ENCODE measurements at places on chromosomes 13 and 19. TPM values are rescaled to one million over a fixed set of nuclear protein-coding genes. Genes with fewer than 3 reads are reported as not detected.
A peak's percentile ranks its signal among the peaks of the same experiment; 100 is the strongest.

DNA sequence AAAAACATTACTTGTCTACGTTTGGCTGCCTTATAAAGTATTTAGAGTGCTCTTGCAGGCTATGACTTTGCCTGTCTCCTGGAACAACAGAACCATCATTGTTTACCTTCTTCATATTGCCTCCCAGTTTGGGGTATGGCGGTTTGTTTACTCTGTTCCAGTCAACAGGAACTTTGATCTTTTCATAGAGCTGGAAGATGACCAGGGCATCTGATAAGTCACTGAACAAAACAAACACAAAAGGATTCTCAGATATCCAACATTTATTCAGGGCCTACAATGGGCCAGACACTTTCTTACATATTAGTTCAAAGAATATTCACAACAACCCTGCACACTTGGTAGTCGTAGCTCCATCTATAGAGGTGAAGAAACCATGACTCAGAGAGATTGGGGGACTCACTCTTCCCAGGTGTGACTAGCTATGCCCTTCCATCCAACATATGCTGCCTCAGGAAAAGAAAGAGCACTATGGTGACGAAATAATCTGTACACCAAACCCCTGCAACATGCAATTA lies 38.4 kb upstream of the CPB2 start:
- no peaks in the 10 kb centered on the region for H3K27me3 ChIP-seq
- no peaks in the 10 kb centered on the region for H3K4me1 ChIP-seq
- H3K4me3 ChIP-seq = no peak overlapping the region
- no peaks in the 10 kb centered on the region for H3K36me3 ChIP-seq
- H3K27ac ChIP-seq = no peak overlapping the region

GRCh38 chr13:40179445-40180281 lies 486.8 kb downstream of the FOXO1 start:
- no peak overlapping the region for H3K27ac ChIP-seq
- peak; percentile 53 for DNase-seq
- H3K36me3 ChIP-seq = no peaks in the 10 kb centered on the region
- H3K27me3 ChIP-seq = no peaks in the 10 kb centered on the region
- no peak overlapping the region for H3K4me3 ChIP-seq
- H3K4me1 ChIP-seq = peaks cover 2% of the 10 kb centered on the region

RDH13 gene
- total RNA-seq = 38.7 TPM

ZNF880 gene
- total RNA-seq = 27.2 TPM

DNA sequence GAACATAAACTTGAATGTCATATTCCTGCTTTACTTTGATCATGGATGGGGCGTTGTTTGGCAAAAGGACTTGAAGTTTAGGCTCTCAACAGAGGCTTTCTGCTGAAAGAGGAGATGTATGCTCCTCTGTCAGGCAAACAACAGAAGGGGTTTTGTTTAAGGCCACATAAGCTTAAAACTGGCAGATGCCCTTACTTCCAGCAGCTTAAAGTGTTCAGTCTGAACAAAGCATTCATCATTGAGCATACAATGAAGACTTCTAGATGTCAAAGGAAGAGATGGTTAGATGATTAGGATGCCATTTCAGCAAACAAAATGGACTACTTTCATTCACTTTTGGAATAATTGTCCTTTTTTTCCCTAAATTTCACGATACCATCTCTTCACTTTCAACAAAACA lies 484.5 kb downstream of the SLITRK6 start:
- no peak overlapping the region for H3K27ac ChIP-seq
- no peaks in the 10 kb centered on the region for H3K36me3 ChIP-seq
- DNase-seq = no peak
- no peak overlapping the region for H3K4me3 ChIP-seq
- no peaks in the 10 kb centered on the region for H3K4me1 ChIP-seq
- H3K27me3 ChIP-seq = no peaks in the 10 kb centered on the region

SKA3 gene
- 1.9 TPM for total RNA-seq

ZNF546 gene
- 7.3 TPM for total RNA-seq

DNA sequence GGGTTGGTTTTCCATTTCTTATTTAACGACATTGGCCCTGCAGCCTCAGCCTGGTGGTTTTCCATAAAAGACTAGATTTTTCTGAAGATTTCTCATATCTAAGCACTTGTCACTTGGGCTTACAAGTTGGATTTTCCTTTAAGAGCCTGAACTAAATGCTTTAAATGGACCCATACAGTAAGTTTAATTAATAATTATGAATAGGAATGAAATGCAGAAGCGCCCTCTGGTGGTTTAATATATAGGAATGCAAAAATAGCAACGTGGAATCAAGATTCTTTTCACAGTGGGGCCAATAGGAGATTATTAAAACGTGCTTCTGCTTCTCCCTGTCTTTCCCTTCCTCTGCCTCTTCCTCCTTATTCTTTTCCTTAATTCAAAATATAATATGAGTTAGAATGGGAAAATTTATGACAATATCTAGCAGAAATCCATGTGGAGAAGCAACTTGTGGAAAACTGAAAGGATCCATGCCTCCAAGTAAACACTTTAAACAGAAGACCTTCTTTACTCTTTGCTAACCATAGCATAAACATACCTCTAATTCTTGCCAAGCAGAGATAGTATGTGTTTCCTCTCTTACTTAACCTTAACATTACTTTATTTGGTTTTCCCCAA lies 324.0 kb downstream of the GPC5 start:
- H3K4me3 ChIP-seq = no peak overlapping the region
- H3K36me3 ChIP-seq = no peaks in the 10 kb centered on the region
- DNase-seq = no peak
- no peak overlapping the region for H3K27ac ChIP-seq

DIRAS1 gene
- total RNA-seq = 2.3 TPM

GRCh38 chr13:73286942-73287620 lies 228.3 kb downstream of the KLF5 start:
- DNase-seq = no peak
- H3K27ac ChIP-seq = no peak overlapping the region
- no peak overlapping the region for H3K4me3 ChIP-seq
- no peaks in the 10 kb centered on the region for H3K4me1 ChIP-seq

GRCh38 chr19:12676384-12676792 lies 5.3 kb downstream of the DHPS start:
- no peak overlapping the region for H3K27ac ChIP-seq
- peaks cover 13% of the 10 kb centered on the region for H3K36me3 ChIP-seq
- no peaks in the 10 kb centered on the region for H3K27me3 ChIP-seq
- H3K4me1 ChIP-seq = no peaks in the 10 kb centered on the region
- H3K4me3 ChIP-seq = no peak overlapping the region
- peak; percentile 91 for DNase-seq

GRCh38 chr13:33217256-33217655 lies 68.3 kb downstream of the STARD13 start:
- H3K36me3 ChIP-seq = no peaks in the 10 kb centered on the region
- no peak for DNase-seq
- H3K4me1 ChIP-seq = peaks cover 5% of the 10 kb centered on the region

DNA sequence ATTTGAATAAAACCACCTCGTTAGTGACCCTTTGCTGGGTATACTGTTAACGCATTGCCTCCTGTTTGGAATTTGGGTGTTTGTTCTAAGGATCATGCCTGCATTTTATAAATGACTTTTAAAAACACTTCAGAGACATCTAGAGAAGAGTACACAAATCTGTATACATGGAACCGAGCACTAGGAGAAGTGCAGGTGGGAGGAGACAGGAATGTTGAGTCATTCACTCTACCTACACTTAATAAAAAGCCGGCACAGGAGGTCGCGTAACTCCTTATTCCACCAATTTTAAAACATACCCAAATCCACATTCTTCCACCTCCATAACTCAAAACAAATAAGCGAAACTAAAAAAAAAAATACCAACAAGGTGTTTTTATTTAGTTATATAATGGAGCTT lies 48.6 kb downstream of the FGF9 start:
- no peak for DNase-seq
- peaks cover 2% of the 10 kb centered on the region for H3K4me1 ChIP-seq
- peaks cover 2% of the 10 kb centered on the region for H3K27me3 ChIP-seq
